Hematopoietic multipotent progenitor cell treated with erythropoietin and hydrocortisone succinate and interleukin-3 and kit ligand, for 6 days (in vitro differentiated cells): ENCODE measurements at places on chromosomes 12 and 14.

DNA sequence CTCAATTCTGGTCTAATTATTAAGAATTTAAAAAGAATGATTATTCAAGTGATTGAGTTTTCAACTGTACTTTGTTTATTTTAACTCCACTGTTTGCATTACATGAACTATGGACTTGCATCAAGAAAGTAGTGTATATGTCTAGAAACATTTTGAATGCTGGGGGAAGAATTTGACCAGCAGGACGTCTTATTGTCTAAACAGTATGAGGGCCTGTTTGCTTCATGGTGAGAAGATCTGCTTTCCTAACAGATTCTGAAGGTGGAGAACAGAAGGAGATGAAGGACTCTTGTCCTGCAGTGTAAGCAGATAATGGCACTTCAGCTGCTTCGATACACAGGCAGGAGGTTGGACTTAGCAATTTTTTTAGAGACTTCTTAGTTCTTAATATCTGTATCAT lies 176.0 kb downstream of the DACT1 start:
- DNase-seq = no peak

DNA sequence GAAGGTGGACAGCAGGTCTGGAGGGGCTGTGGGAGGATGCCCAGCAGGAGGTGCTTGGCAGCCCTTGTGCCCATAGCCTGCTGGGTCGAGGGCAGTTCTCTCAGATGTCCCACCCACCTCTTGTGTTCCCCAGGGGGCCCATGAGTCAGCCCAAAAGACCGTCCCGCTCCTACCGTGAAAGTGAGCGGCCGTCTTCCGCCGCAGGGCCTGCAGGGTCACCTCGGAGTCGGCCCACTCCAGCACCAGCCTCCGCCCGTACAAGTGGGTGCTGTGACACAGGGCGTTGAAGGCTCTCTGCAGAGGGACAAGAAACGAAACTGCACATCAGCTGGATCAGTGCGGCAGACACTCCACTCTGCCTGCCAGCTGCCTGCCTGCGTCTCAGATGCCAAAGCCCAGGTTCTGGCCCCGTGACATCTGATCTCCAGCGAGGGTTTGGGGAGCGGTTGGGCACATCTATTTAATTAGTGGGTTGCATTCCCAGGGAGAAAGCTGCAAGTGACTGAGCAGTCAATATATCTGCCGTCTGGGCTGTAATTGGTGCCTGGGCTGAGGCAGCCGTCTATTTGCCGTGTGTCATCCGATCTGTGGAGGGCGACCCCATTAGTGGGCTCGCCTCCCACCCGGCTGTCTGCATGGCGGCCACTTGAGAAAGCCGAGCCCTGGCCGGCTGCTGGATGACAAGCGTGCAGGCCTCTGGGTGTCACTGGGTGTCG lies 121.5 kb downstream of the RBM19 start:
- no peak for DNase-seq

DNA sequence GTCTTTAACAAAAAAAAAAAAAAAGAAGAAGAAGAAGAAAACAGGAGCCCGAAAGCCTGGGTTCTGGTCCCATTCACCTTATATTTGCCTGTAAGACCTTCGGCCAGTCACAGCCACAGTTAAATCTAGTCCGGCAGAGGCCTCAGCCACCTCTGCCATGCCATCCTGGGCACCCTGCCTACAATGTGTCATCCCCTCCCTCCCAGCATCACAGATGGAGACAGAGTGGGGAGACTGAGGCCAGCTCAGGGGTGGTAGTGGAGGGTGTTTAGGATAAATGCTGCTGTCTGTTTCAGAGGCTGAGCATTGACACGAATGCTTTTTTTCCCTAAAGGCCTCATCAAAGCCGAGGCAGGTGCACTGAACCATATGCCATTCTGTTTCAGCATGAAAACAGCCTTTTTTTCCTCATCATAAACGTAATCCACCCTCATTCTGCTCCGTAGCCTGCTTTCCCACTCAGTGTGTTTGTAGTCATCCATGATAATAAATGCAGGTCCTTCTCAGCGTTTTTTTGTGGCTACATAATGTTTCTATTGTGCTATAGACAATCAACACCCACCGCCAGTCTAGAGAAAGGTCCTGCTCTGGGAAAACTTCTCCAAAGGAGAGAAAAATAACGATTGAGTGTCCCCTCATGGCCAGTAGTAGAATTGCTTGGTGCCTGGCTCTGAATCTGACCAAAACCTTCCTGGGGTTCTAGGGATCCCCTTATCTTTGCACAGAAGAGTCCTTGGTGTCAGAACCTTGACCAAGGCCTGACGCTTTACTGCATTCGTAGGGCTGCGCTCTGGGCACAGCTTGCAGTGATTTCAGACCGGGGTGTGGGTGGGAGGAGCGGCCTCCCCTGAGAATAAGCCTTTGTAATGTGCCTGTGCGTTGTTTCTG lies 41.1 kb upstream of the TSPAN9 start:
- peak; percentile 20 for DNase-seq

DNA sequence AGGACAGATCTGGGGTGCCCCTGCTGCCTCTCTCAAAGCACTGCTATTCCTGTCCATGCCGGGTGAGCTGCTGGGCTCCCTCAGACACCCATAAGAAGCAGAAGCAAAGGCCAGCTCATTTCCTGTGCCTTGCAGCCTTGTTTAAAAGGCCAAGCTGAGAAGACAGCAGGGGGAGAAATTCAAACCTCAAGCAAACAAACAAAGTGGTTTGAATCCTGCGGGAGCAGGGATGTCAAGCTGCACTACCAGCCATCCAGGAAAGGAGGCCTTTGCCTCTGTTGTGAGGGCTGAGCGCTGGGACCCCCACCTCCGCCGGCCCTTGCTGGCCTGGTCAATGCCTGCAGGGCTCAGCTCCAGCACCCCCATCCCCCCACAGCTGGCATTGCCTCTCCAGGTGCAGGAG lies 176.5 kb downstream of the PIWIL1 start:
- no peak for DNase-seq

- DNase-seq = no peak
These were observed 113.7 kb upstream of the CCND2 start for GRCh38 chr12:4159851-4160250.

- peak; percentile 75 for DNase-seq
These were observed 37.5 kb downstream of the EMP1 start for GRCh38 chr12:13233830-13234641.

DNA sequence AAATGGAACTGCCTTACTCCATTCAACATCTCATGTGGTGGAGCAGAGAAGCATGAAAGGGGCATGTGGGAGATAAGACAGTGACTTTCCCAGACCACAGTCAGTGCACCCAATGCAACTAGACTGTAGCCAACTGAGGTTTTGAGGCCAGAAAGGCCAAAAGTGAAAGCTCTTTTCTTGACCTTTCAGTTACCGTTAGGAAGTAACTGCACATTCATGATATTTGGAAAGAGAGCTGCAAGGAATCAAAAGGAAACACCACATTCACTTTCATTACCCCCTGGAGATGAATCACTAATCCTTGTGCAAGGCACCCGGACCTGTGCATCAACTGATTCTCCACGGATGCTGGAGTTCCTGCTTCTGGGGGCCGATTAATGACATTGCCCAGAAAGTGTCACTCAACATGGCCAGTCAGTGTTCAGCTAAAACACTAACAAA lies 72.9 kb upstream of the ELK3 start:
- DNase-seq = peak; percentile 68

DNA sequence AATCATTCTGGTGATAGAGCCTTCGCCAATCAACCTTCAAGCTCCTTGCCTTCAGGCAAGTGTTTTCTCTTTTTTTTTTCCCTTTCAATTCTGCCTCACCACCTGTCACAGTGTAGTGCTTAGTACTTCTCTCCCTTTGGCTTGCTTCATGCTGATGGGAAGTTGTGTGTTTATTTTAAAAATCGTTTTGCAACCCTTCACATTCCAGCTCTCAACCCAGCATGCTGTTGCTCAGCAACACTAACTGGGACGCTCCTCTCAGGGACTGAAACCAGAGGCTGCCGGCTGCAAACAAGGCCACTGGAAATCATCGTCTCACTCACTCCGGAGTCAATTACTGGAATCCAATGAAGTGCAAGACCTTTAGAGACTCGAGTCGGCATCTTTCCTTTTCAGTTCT lies 342.7 kb downstream of the PRKD1 start:
- no peak for DNase-seq

DNA sequence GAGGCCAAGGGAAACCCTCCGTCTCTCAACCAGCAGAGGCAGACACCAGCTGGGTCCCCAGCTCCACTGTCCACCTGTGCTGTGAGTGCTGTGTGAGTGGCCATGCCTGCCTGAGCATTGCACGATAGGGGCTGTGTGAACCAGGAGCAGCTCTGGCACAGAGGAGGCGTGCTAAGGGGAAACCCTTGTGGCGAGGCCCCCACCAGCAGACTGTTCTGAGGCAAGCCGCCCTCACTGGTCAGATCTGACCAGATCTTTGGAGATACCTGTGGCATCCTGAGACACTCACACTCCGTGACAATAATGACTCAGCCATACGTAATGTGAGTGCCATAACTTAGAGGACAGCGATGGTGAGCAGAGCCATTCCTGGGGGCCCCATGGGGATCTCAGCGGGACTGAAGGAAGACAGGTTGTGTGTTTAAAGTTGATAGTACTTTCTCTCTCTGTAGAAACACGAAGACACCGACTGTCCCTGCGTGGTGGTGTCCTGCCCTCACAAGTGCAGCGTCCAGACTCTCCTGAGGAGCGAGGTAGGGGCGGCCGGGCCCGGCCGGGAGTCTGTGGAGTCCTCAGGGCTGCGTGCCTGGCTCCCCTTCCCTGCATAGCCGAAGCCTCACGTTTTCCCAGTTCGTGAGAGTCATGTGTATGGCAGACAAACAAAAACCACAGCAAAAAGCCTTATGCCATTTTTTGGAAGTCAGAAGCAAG lies 36.6 kb upstream of the AMN start:
- DNase-seq = no peak

GRCh38 chr14:101282418-101282817 lies 278.9 kb upstream of the DIO3 start:
- DNase-seq = no peak

- peak; percentile 12 for DNase-seq
These were observed 26.5 kb downstream of the BMP4 start for GRCh38 chr14:53929871-53930715.

DNA sequence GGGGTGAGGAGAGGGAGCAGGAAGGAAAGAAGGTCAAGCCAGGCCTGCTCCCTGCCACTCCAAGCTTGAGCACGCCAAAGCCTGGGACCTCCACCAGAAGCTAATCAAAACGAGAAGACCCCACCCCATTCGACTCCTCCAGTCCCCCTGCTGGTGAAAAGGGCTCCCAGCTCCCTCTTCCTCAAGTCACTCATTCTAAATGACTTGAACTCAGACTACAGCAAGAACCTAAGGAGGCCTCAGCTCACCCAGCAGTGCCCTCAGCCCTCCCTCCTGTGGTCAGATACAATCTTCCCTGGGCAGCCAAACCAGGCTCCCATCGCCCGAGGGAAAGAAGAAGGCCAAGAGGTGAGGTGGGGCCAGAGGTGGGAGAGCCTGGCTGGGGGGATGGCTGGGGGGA lies 17.4 kb downstream of the HDAC7 start:
- DNase-seq = peak; percentile 69

- DNase-seq = no peak
These were observed 115.1 kb upstream of the PCED1B start for GRCh38 chr12:46963977-46964971.

GRCh38 chr12:127861406-127861805 lies 405.6 kb upstream of the TMEM132C start:
- DNase-seq = no peak

DNA sequence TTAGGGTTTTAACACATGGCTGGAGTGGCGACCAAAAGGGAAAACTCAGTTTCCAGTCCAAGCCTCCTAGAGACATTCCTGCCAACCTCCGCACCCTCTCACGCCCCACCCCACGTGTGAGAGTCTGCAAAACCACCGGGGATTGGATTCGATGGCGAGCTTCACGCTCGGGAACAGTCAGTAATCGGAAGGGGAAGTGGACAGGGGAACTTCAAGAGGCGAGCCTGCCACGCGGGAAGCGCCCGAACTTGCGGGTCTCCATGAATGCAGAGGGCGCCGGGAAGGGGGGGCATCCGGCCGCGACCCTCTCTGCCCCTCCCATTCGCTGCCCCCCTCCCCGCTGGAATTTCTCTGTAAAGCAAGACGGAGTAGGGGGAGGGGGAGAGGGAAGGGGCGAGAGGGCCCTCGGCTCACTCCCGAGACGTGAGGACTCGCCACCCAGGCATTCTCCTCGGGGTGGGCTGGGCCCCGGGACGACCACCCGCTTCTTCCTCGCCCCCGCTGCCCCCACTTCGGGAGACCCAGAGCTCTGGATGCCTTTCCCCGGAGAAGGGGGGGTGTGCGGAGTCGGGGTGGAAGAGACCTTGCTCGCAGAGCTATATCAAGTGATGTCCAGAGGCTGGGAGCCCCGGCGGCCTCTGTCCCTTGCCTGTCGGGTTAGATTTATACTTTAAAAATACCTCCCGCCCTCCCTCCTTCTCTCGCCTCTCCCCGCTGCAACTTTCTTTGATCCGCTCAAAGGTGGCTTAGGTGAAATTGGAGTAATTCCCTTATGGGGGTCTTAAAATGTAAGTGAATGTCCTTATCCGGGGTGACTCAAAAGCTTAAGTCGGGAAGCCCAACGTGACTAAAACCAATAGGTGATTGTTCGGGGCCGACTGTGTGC lies 2.5 kb upstream of the CCND2 start:
- peak; percentile 75 for DNase-seq

DNA sequence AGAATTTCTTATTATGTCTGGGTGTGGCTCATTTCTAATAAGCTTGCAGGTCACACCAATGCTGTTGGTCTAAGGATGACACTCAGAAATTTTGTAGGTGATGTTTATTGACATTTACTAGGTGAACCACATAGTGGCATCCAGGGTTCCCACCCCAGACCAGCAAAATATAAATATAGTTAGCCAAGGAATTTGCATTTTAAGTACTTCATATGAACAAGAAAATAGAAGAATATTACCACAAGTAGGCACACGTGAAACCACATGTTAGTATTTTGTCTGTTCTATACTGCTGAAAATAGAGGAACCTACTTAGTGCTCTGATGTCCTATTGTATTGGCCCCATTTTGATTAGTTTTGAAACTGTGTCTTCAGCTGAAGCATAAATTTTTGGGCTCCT lies 71.1 kb downstream of the USP15 start:
- DNase-seq = no peak

DNA sequence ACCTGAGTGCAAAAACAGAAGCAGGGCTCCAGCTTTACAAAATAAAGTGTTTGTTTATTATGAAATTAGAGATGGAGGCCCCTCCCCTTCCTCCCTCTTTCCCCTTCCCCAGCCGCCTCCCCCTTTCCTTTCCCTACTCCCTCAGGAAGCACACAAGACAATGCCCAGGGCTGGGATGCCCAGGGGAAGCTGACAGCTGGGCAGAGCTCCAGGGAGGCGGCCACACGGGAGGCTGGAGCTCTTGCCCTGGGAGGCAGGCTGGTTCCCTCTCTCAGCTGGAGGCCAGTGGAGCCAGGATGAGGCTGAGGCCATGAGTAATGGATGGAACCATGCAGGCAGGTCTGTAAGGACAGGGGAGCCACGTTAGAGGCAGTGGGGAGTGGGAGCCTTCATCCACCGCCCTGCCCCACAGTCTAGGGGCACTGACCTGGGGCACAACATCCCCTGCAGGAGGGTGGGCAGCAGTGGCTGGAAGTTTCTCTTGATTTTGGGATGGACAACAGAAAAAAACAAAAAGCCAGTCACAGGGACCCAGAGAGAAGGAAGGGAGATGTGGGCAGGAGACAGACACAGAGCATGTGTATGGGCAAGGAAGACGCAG lies 5.1 kb downstream of the PSMB11 start:
- no peak for DNase-seq
